ENCODE measurements at places on chromosomes 4 and X. TPM values are rescaled to one million over a fixed set of nuclear protein-coding genes. Genes with fewer than 3 reads are reported as not detected.

DNA sequence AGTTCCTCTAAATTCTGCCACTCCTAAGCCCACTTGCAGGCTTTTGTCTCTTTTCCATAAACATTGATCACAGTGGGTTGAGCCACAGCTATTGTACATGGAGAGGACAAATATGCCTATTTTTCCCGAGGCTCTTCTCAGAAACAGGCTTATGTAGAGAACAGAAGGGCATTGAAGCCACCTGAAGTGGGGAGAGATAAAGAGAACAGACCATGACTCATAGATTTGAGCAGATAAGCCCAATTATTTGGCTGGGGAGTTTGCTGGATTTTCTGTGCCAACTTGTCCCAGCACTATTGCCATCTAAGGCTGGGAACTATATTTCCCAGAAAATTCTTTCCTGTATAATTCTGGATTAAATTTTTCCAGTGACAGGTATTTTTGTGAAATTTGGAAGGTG lies 446.1 kb upstream of the RPS6KA3 start:
- no peak for DNase-seq

FGF13 gene
- total RNA-seq: not detected

MED28 gene
- total RNA-seq: 54.7 TPM

DNA sequence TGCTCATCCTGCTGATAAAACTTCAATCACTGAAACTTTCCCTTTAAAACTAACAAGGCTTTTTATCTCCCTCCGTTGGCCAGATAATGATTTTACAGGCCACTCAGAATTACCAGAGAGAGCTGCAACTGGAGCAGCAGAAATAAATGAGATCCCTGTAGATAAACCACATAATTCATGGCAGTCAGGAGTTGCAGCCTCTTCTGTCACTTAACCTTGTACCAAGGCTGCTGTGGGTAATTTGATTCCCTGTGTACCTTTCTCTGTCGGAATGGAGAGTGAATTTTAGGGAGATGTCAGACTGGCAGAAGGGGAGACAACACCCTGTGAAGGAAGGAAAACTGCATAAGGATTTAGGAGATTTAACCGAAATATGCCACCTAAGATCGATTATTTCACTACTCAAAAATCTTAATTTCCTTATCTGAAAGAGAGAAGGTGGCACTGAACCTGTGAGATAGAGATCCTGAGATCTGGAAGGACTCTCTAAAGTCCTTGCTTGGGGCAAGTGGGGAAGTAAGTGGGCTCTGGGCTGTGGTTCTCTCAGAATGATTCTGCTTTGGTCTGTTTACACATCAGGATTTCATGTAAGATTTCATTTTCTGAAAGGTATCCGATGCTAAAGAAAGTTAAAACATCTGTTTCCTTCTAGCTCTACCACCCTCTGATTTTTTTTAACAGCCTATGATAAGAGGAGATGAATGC lies 14.3 kb upstream of the TSPAN5 start:
- DNase-seq: no peak

MAP9 gene
- total RNA-seq: 6.9 TPM

DNA sequence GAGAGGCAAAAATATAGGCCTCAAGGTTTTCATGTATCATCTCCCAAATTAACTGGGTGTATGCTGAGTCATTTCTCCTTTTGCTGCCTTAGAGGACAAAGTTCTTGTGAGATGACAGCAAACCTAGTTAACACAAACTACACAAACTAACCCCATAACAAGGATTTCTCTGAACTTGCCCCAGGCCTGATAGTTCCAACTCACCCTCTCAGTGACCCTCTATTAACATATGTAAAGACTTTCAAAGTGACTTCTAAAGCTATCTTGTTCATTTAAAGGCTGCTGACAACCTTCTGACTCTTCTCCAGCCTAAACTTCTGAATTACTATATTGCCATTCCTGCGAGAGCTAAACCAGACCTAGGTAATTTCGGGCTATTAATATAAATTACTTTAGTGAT lies 43.2 kb upstream of the CCDC149 start:
- DNase-seq: no peak

Data from activated naive CD4-positive, alpha-beta T cell treated with anti-CD3 and anti-CD28 coated beads, Interleukin-2, amount 50 U/mL, for 72 hours (primary cell).